Activated naive CD8-positive, alpha-beta T cell treated with anti-CD3 and anti-CD28 coated beads for 36 hours (primary cell): ENCODE measurements at places on chromosomes 5 and 9.

DNA sequence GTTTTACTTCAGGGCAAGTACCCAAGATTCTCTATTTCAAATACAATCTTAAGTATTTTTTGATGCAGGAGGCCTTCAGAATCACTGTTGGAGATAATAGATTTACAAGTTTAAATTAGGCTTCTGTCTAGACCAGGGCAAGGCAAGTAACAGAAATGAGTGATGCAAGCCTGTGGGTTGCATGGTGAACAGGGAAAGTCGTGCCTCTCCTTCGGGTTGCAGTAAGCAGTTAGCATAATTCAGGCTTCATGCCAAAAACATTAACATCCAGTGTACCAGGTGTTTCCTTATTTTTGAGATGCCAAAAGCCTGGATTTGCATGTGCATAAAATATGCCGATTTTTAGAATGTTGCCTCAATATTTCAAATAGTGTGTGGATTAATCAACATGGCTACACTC lies 369.0 kb downstream of the CAAP1 start:
- no peak for DNase-seq

- no peak for DNase-seq
Observed at GRCh38 chr9:132181796-132182313, 20.0 kb downstream of the NTNG2 start.

- no peak for DNase-seq
Observed at GRCh38 chr5:83265318-83265717, 188.0 kb downstream of the XRCC4 start.

DNA sequence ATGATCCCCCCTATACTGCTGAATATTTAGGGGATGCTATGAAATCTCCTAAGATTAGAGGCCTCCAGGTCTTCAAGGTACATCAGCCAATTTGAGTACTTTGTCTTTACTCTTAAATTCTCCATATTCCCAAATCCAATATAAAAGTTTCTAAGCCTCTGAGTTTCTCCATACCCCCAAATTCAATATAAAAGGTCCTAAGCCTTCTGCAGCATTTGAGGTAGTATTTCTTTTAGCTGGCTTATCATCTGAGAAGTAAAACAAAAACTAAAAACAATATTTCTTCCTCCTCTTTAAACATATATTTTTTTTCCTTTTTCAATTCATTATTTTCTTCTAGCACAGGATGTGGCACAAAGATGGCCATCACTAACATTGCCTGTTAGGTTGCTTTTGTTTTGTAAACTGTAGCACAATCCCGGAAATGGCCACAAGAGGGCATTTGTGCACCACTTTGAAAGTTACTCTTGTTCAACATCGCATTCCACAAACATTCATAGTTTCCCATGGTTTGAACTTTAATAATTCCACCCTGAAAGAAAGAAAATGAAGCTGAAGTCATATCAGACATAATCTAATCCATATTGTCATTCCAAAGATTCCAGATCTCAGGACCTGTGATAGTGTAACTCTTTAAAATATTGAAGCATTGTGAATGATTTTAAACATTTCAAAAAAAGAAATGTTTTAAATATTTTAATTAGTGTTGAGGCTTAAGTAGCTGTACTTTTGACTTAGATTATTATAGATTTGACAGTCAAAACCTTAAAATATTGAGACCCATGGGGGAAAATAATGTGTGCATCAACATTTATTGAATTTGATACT lies 21.0 kb upstream of the SCGB3A2 start:
- DNase-seq, result peak; percentile 6

DNA sequence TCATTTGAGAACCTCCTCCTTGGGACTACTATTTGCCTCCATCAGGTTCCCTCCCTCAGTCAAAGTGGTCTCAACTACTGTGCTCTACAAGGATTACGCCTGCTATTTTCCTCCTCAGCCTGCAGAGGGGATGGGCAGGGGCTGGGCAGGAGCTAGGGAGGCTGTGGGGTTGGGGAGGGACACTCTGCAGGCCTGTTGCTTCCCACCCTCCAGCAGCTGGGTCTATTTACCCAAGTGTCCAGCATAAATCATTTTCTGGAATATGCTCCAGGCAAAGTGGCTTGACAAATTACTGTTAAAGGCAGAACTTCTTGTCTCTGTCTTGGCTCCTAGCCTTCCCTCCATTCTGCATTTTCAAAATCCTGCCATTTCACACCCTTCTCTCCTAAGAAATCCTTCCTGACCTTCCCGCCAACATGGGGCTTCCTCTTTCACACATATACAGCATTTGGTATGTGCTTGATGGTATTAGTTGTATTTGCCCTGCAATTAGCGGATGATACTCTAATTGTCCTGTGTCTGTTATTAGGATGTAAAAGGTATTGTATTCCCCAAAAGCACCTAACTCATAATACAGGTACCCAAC lies 106.7 kb downstream of the EFNA5 start:
- DNase-seq, result no peak

DNA sequence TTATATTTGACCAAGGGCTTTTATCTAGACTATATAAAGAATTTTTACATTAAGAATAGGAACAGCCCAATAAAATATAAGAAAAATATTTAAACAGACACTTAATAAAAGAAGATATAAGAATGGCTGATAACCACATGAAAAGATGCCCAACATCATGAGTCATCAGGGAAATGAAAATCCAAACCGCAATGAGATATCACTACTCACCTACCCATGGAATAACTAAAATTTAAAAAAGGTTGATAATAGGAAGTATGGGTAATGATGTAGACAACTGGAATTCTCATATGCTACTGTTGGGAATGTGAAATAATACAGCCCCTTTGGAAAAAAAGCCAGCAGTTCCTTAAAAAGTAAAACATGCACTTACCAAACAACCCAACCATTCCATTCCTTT lies 206.9 kb upstream of the PCSK5 start:
- no peak for DNase-seq

GRCh38 chr5:102523541-102524175 lies 24.9 kb upstream of the SLCO6A1 start:
- DNase-seq, result no peak

DNA sequence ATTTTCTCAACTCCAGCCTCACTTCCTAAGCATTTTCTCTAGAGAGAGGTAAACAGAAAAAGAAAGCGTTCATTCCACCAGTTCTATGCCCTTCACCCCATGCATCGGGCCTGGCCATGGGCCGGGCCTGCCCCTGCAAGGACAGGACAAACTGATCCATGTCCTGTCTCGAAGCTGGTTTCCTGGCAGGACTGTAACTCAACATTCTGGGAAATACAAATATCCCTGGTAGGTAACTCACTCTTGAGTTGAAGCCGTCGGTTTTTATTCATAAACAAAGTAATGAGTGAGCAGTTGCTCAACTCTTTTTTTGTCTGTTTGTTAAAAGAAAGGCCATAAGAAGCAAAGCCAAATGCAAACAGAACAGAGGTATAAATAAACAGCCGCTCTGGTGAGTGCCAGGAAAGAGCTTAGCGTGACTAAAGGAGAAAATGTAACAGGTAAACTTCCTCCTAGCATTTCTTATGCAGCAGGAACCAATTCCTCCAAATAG lies 64.4 kb upstream of the DNAH5 start:
- DNase-seq, result no peak

DNA sequence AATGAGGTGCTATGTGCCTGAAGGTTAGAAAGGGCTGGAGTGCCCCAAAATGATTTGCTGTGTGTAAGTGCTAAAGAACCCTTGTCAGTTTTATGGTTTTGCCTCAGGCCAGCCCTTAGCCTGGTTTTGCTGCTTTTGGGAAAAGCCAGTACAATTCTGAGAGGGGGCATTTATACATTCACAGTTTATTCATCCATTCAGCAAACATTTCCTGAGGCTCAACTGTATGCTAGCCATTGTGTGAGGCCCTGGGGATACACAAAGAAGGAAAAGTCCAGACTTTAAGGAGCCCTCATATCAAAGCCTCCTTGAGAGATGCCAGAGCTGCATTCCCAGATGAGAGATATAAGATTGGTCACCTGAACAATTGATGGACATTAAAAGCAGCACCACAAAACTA lies 115.2 kb upstream of the PLCXD3 start:
- DNase-seq, result no peak
